ENCODE measurements at places on chromosomes 3 and 15.

GRCh38 chr3:186246941-186247340 lies 115.1 kb downstream of the DGKG start:
- no peak for DNase-seq

GRCh38 chr3:188407158-188407880 lies 253.4 kb downstream of the LPP start:
- DNase-seq: peak; percentile 83

DNA sequence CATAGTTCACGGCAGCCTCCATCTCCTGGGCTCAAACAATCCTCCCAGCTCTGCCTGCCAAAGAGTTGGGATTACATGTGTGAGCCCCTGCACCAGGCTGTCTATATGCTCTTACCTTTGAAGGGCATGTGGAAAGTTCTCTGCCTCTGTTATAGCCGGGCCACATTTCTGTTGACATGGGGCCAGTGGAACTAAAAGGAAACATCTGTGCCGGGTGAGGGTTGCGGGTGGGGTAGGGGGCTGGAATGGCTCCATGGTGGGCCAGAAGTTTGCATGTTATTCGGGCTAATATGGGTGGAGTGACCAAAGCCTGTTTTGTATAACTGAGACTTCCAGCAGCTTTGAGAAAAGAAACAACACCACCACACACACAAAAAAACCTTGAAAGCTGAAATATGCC lies 8.3 kb upstream of the CLEC3B start:
- DNase-seq: no peak

- peak; percentile 62 for DNase-seq
These were observed 468 bp downstream of the UBP1 start for GRCh38 chr3:33439546-33440327.

- peak; percentile 79 for DNase-seq
These were observed 10.2 kb downstream of the MRPS22 start for GRCh38 chr3:139353920-139354556.

GRCh38 chr3:57031631-57032541 lies 28.6 kb upstream of the SPATA12 start:
- DNase-seq: no peak

GRCh38 chr3:32180141-32180784 lies 58.2 kb upstream of the CMTM8 start:
- DNase-seq: no peak

DNA sequence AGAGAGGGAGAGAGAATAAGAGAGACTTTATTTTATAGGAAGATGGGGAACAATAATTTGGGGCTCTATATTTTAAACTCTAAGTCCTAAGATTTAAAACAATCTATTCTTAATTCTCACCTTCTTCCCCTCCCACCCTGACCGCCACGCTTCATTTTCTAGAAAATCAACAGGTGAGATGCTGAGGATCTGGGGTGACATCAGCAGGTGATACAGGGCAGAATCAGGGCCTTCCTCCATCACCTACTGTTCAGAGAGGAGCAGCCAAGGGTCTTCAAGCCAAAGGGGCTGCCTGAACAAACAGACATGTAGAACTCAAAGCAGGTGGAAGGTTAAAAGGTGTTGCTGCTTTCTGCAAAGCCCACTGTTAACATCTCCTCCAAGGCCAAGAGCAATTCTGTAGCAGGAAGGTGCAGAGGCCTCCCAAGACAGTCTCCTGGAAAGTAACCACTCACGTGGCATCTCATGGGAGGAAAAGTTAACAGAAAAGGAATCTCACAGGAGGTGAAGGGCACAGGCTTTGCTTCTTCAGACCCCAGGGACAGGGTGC lies 183.6 kb upstream of the TLE3 start:
- DNase-seq: no peak

GRCh38 chr15:83206526-83207008 lies 1.1 kb downstream of the HDGFL3 start:
- peak; percentile 37 for DNase-seq

- DNase-seq: peak; percentile 26
These were observed 54.0 kb upstream of the DLG1 start for GRCh38 chr3:197352382-197352781.

- no peak for DNase-seq
These were observed 87.9 kb downstream of the LPP start for GRCh38 chr3:188241883-188242282.

GRCh38 chr3:150748684-150749047 lies 14.3 kb downstream of the SIAH2 start:
- DNase-seq: no peak

DNA sequence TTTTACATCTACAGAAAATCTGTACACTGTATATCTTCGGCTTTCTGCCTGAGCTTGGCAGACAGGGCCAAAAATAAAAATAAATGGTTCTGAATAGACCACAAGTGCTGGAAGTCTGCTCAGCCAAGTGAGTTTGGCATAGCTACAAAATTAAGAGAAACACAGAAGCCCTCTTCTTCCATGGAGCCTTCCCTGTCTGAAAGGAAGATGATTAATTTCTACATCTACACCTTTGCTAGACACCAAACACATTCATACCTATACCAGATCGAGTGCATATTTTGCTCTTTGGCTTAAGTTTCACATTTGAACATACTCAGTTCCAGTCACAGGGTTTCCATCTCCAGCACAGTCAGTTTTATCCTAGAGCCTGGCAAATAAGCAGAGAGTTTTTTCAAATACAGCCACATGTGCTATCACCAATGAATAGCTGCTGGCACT lies 224.6 kb downstream of the GREM1 start:
- no peak for DNase-seq

DNA sequence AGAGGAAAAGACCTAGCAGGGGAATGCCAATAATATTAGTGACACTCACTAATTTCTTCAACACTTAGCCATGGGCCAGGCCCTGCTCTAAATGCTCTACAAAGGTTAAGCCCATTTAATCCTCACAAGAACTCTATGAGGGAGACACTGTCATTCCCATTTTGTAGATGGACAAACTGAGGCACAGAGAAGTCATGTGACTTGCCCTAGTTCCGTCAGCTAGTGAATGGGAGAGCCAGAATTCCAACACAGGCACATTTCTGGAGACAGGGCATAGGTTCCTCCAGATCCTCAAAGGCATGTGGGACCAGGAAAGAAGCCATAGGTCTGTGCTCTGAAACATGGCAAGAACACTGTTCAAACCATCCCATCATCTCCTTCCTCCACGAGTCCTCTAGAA lies 31.5 kb downstream of the LOXL1 start:
- no peak for DNase-seq

DNA sequence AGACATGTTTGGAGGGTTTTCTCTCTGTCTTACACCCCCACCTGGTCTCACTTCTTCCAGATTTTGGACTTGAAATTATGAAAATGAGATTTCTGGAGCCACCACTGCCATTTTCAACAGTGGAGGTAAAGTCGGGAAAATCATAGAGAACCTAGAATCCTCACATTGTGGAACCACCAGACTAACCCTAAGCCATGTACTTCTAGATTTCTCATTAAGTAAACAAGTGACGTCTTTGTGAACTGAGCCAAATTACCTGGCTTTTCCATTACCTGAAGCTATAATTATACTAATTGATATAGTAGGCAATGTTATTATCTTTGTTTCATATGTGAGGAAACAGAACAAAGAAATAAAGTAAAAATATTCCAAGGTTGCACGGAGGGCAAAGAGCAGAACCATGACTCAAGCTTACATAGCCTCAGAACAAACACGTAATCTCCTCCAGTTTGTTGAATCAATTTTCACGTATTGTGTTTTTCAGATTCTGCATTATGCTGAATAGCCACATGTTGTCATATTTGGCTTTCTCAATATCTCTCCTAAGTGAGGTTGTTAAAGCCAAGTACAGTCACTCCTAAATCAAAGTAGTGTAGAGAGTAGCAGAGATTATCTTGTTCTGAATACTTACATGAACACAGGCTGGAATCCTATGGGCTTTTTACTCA lies 101.3 kb upstream of the CMC1 start:
- DNase-seq: no peak

GRCh38 chr15:92463826-92464225 lies 70.1 kb downstream of the ST8SIA2 start:
- DNase-seq: no peak

GRCh38 chr3:30319713-30320112 lies 286.7 kb upstream of the TGFBR2 start:
- DNase-seq: peak; percentile 70

DNA sequence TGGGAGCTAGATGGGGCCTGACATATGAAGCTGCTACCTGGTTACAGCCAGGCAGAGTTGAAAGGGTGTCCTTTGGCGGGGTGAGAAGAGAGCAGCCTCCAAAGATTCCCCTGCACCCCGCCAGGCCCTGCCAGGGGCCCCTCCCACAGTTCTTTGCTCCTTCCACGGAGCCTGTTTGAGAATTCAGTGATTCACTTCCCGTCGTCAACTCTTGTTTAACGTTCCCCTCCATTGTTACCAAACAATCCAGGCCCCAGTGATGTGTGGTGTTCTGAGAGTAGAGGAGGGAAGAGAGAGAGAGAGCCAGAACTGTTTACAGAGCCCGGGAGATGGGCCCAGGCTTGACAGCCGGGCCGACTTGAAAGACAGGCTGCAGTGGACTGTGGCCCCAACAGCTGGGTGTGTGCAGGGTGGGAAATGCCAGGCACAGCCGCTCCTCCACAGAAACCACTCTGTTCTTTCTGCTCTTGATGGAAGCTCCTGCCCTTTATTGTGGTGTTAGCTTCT lies 81.5 kb downstream of the SMAD3 start:
- peak; percentile 99 for DNase-seq

GRCh38 chr3:75985432-75985831 lies 200.1 kb upstream of the ZNF717 start:
- peak; percentile 3 for DNase-seq

DNA sequence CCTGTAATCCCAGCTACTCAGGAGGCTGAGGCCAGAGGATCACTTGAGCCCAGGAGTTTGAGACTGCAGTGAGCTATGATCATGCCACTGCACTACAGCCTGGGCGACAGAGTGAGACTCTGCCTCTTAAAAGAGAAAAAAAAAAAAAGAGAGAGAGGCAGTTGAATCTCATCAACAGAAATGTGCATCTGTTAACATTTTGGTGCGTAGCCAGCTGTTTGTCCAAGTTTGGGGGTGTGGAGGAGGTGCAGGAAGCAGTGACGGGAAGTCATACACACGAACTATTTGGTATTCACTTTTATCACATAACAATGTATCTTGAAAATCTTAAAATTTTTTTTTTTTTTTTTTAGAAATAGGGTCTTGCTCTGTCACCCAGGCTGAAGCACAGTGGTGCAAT lies 18.2 kb upstream of the CEMIP start:
- no peak for DNase-seq

DNA sequence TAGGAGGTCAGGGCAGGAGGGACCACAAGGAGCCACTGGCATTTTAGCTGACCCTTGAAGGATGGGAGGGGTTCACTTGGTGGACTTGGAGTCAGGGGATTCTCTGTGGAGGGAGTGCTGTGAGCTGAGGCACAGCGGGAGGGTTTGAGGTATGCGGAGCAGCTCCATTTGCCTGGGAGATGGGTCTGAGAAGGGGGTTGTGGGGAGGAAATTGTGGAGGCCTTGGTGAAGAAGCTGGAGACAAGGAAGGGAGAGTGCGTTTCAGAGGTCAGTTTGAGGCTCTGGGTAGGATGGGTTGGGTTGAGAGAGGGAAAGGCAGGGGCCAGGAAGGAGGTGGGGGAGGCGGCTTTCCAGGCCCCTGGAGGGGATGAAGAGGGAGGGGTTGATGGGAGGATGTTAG lies 20.2 kb downstream of the PLEKHO2 start:
- DNase-seq: no peak

DNA sequence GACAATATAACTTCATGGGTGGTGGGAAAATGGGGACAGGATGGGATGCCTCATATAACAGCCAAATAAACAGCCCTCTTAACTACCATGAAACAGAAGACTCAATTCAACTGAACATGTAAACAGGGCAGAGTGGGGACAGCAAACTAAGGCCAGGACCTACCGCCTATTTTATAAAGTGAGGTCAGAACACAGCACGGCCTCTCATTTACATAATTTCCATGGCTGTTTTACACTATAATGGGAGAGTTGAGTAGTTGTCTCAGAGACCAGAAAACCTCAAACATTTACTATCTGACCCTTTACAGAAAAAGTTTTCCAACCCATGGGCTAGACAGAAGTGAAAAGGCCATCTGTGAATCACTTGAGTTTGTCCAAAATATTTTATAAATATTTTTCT lies 56.7 kb upstream of the SNRPA1 start:
- DNase-seq: no peak

GRCh38 chr3:127424766-127425504 lies 137.1 kb upstream of the PRR20G start:
- DNase-seq: no peak

- peak; percentile 99 for DNase-seq
These were observed 138.1 kb downstream of the GREM1 start for GRCh38 chr15:32855942-32856341.
